ENCODE measurements at places on chromosomes 12 and 14.

GRCh38 chr12:69872804-69873203 is 47.8 kb downstream of the MYRFL start:
- DNase-seq = no peak

DNA sequence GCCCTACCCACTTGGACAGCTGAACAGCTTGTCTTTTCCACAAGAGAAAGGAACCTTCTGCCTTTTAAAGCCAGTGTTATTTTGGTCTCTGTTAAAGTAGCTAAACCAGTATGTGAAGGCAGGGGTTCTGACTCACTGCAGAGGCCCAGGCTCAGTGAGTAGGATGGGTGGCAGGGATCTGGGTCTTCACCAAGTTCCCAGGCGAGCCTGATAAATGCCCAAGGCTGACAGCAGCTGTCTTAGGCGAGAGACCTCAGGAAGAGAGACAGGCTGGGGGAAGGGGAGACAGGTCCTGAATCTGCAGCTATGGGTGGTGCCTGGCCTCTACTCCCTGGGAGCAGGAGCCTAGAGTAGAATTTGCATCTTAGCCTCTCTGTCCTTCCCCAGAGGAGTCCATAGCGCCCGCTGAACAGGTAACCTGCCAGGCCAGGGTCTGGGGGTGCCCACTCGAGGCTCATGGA is 18.1 kb upstream of the KIF26A start:
- no peak for DNase-seq

DNA sequence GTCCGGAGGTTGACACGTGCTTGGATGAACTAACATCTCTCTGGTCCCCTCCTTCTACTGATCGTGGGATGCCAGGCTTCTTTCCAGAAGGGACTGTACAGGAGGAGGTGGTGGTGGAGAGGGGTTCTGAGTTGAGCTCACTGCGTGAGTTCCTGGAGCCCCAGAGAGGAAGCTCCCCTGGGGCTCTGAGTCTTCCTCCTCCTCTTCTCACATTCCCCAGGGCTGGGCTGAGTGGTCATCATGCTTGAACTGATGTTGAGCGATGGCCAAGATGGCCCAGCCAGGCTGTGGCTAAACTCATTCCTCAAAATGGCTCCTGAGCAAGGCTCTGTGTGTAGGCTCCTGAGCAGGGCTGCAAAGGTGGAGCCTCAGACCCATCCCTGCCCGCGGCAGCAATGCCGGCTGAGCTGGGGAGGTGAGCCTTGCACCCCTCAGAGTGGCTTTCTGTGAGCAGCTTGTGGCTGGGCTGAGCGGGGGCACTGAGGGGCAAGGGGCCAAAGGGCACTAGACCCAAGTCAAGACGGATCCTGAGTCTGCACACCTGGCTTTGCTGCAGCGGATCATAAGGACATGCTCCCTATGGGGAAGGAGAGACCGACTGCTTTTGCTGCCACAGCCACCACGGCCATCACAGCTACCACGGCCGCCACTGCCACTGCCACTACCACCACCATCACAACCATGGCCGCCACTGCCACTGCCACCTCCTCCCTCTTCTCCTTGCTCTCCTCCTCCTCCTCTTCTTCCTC is 35.4 kb downstream of the MEG3 start:
- no peak for DNase-seq

- DNase-seq = no peak
Observed at GRCh38 chr14:22407033-22407432, 182.0 kb downstream of the DAD1 start.

DNA sequence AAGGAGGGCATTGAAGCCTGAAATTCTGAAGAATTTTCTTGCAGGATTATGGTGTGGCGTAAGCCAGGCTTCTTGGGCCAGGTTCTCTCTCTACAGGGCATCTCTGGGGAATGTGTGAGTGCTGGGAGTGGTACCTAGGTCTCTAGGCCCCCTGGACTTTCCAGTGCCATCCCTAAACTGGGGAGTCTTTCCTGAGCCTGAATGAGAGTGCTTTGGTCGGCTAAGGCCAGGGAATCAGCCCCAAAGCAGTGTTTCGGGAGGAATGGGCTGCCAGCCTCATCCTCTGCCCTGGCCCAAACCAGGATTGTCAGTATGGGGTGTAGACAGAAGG is 93.9 kb downstream of the CALM1 start:
- no peak for DNase-seq

GRCh38 chr14:61470261-61470960 is 149.0 kb downstream of the PRKCH start:
- no peak for DNase-seq

- no peak for DNase-seq
Observed at GRCh38 chr12:86286119-86286518, 29.9 kb upstream of the MGAT4C start.

DNA sequence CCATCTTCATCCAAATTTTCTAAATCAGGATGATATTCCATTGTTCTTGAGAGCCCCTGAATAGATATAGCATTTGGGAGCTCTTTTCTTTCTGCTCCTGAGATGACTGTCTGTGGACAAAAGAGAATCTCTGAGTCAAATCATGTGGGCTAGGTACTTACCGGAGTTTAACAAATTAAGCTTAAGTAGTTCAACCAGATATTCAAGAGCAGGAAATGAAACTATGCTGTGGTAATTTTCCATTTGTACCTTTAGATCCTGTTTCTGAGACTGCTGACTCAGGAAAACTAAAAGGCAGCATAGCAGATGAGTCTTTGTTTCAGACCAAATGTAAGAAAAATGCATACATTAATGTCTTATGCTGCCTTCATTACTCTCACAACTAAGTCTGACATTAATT is at the start of gene CLEC7A:
TSS of gene CLEC7A (minus strand) at position 158 of the 400 bp plus-strand sequence. CDS start at position 41, 117 bp downstream.
- no peak for DNase-seq

DNA sequence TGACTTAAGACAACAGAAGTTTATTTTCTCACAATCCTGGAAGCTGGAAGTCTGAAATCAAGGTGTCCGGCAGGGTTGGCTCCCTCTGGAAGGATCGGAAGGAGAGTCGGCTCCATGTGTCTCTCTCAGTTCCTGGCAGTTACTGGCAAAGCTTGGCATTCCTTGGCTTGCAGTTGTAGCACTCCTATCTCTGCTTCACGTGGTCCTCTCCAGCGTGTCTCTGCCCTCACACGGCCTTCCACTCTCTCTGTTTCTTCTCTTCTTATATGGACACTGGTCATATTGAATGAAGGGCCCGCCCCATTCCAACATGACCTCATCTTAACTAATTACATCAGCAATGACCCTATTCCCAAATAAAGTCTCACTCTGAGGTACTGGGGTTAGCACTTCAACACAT is 60.1 kb upstream of the TUNAR start:
- DNase-seq = no peak

- DNase-seq = no peak
Observed at GRCh38 chr14:53526200-53526599, 373.1 kb upstream of the DDHD1 start.

- no peak for DNase-seq
Observed at GRCh38 chr12:70639535-70639934, 2.3 kb upstream of the PTPRB start.

GRCh38 chr14:61438497-61438859 is 117.1 kb downstream of the PRKCH start:
- DNase-seq = no peak

GRCh38 chr12:96497855-96498254 is 8.5 kb downstream of the CFAP54 start:
- DNase-seq = no peak

DNA sequence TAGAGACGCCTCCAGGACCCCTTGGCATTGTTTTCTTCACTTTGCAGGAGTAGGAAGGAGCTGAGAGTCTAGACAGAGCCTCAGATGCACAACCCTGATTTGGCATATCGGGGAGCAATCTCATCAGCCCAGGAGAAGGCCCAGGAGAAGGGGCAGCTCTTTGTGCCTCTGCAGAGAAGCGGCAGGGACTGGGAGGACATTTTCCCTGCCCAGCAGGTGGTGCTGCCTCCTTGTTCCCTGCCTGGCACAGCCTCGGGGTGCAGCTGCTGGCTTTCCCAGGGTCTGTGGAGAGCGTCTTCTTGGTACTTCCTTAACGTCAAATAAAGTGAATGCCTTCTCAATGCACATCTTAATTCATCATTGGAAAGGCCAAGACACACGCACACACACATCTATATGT is 419.5 kb downstream of the TMEM121 start:
- no peak for DNase-seq

DNA sequence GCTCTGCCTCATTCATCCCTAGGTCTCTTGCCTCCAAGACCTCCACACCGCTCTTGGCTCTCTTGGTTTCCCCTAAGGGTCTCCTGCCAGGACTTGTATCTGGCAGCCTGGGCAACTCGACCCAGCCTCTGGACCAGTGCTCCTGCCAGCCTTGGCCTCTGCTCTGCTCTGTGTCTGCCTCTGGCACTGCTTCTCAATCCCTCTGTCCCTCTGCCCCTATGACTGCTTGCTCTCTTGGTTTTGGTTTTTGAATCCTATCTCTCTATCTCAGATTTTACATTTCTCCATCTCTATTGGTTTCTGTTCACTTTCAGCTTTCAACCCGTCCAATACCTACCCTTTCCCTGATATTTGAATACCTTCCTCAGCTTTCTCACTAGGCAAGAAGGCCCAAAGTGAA is 6.3 kb downstream of the ITGA5 start:
- no peak for DNase-seq

DNA sequence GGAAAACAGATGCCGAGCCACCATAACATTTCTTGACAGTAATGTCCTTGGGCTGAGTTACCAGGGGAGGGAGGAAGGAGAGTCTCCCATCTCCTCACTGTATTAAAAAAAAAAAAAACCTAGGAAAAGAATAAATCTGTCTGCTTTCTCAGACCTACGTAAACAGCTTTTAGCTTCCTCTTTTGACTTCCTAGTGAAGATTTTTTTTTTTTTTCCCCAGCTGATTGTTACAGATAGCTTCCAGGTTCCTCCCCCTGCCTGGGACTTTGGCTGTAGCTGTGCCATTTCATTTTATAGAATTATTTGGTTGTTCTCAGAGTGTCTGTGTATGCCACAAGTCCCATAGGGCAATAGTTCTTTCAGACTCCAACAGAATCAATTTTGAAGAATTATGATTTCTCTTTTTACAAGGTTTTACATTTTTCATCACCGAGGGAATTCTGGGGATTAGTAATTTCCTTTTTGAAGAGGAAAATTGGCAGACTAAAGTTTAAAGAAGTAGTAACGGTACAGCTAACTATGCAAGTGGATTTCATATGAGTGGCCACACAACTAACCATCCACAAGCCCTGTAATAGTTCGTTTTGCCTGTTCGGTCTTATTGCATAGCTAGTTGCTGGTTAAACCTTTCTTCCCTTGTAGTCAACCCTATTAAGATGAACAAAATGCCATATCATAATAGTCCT is 23.1 kb upstream of the GNS start:
- no peak for DNase-seq

GRCh38 chr14:26594148-26594547 is 3.7 kb downstream of the NOVA1 start:
- peak; percentile 8 for DNase-seq

DNA sequence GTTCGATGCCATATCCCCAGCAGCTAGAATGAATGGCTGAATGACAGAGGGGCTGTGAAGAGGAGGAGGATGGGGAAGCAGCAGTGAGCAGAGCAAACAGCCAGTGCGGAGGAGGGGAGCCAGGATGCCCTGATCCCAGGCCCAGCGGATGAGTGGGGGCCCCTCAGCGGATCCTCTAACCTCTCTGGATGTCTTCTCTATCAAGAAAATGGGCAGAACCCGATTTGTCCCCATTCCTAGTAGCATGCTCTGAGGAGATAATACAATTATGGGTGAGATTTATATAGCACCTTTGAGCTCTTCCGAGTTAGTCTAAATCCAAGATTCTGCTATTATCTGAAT is 30.0 kb upstream of the RPLP0 start:
- DNase-seq = no peak

DNA sequence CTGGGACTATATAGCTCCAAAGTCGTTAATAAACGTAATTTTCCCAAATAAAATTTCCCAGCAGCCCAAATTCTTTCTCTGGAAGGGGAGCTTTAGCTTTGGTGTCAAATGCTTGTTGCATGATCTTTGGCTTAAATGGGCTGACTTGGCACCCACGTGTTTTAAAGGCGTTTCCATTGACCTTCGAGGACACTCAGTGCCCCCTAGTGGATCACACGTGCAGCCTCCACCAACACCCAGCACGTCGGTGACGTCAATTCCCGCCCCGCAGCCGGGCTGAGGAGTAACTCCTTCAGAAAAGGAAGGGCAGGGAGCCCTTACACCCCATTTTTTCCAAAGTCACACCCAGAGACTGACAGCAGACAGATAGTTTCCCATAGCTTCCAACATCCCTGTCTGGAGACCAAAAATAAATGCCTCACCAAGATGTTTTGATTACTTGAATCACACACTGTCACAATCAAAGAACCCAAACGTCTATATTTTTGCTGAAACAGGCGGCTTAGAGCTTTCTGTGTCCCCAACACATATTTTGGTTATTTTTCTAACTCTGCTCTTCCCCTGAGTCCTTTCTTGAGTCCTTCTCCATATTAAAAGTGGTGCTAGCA is 707.9 kb downstream of the AACS start:
- DNase-seq = peak; percentile 8

DNA sequence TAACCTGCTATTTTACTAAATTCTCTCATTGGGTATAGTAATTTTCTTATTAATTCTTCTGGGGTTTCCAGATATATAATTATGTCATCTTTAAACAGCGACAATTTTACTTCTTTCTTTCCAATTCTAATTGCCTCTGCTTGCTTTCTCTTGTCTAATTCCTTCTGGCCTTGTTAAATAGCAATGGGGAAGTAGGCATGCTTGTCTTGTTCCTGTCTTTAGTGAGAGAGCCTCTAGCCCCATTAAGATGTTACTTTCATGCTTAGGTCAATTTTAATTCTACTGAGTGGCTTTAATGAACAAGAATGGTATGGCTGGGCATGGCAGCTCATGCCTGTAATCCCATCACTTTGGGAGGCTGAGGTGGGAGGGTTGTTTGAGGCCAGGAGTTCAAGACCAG is 31.7 kb downstream of the LRTM2 start:
- no peak for DNase-seq

DNA sequence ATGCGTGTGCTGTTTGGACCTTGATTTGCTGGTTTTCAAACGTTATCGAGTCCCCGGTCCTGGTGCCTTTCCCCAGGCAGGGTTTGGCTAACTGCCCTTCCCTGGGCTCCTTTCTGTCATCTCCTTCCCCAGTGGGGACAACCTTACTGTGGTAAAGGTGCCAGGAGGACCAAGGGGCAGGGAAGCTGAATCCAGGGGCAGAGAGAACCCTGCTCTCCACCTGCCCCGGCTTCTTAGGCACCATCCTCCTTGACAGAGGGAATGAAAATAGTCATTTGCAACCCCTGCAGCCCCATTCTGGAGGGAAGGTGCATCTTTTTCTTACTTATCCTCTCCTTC is 5.0 kb downstream of the CEBPE start:
- no peak for DNase-seq

- DNase-seq = peak; percentile 65
Observed at GRCh38 chr14:100554082-100554677, 33.0 kb downstream of the BEGAIN start.

DNA sequence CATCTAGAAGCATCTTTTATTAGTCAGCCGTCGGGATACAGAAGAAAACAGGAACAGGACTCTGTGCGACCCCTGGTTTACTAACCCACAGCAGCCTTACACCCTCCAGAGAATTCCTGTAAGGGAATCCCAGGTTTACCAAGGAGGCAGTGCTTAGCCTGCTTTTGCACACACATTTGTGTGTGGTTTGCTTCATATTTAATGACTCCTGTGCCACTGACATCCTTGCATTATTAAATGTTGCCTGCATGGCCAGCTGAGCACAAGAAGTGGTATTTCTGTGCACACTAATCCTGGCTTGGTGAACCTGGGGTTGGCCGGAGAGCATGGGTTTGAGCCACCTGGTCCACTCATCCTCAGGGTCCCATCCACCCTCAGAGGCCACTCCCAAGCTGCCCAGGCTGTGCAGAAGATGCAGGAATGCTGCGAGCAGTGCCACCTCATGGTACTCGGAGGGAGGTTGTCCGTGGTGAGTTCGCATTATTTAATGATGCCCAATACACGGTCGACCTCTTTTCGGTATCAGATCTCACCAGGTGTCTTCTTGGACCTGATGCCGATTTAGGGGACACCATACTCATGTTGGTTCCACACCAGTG is 152.4 kb upstream of the RTL1 start:
- no peak for DNase-seq
